ENCODE measurements at places on chromosomes 3 and 15. TPM values are rescaled to one million over a fixed set of nuclear protein-coding genes. Genes with fewer than 3 reads are reported as not detected.

The ITGA11 gene
- total RNA-seq: 0.28 TPM

The NT5DC2 gene
- total RNA-seq: 137 TPM

The GHSR gene
- not detected for total RNA-seq

The SLC51A gene
- total RNA-seq: not detected

The CCR4 gene
- 0.10 TPM for total RNA-seq

The ELL3 gene
- 6.8 TPM for total RNA-seq

GRCh38 chr3:135646873-135647272, 318.7 kb upstream of the PPP2R3A start:
- no peak for DNase-seq
- no peak overlapping the region for H3K4me3 ChIP-seq
- no peaks in the 10 kb centered on the region for H3K27me3 ChIP-seq
- H3K4me1 ChIP-seq: no peaks in the 10 kb centered on the region
- H3K36me3 ChIP-seq: no peaks in the 10 kb centered on the region

GRCh38 chr3:51380601-51381332, 4.3 kb upstream of the MANF start:
- H3K36me3 ChIP-seq: no peaks in the 10 kb centered on the region
- no peaks in the 10 kb centered on the region for H3K27me3 ChIP-seq
- peaks cover 3% of the 10 kb centered on the region for H3K4me1 ChIP-seq
- H3K27ac ChIP-seq: no peak overlapping the region
- DNase-seq: no peak
- H3K4me3 ChIP-seq: no peak overlapping the region

DNA sequence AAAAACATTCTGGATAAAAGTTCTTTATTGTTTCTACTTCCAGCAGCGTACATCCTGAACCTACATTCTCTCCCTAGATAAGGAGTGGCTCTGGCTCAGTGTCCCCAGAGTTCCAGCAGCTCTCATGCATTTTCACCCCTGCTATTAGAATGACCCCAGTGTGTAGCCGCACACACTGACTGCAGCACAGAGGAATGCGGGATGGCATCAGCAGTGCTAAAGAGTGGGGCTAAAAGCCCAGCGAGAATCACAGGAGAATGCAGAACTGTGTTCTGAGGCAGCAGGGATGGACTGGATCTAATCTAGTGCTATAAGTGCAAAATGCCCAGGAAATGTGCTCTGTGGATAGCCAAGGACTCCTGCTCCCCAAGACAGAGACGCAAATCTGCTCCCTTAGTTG, 66.4 kb upstream of the TJP1 start:
- no peak for DNase-seq
- no peaks in the 10 kb centered on the region for H3K36me3 ChIP-seq
- no peak overlapping the region for H3K4me3 ChIP-seq
- no peaks in the 10 kb centered on the region for H3K27me3 ChIP-seq

- H3K27me3 ChIP-seq: no peaks in the 10 kb centered on the region
- H3K4me1 ChIP-seq: peaks cover 20% of the 10 kb centered on the region
- H3K27ac ChIP-seq: peak within 1 kb of the TSS; percentile 86
- no peak for DNase-seq
- H3K4me3 ChIP-seq: peak within 1 kb of the TSS; percentile 86
Measured at GRCh38 chr3:51670823-51671733, at the start of gene TEX264. TSS of gene TEX264 (plus strand) at chr3:51671252. CDS start at chr3:51674305, 3,053 bp downstream.

- no peaks in the 10 kb centered on the region for H3K36me3 ChIP-seq
- no peaks in the 10 kb centered on the region for H3K4me1 ChIP-seq
- H3K27ac ChIP-seq: no peak overlapping the region
- no peak for DNase-seq
- H3K4me3 ChIP-seq: no peak overlapping the region
Measured at GRCh38 chr3:168342946-168343850, 247.5 kb upstream of the GOLIM4 start.

DNA sequence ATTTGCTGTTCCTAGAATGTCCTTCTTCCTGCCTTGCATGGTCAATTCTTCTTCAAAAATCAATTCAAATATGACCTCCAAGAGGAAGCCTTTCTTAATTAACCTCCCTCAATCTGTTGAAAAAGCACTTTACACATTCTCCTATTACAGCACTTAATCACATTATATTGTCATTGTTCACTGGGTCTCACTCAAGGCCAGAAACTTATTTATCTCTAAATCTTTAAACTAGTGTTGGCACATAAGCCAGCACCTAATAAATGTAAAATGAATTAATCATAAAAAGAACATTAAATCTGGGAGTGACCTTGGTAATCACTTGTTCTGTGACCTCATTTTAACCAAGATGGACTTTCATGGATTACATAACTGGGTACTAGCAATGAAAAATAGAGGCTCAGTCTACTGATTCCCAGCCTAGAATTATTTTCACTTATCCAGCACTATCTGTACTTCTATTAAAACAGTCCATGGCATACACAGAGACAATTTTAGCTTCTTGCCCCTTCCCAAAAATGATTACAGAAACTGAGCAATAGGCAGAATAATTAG, 22.1 kb downstream of the MSL2 start:
- peaks cover 12% of the 10 kb centered on the region for H3K4me1 ChIP-seq
- no peak overlapping the region for H3K27ac ChIP-seq
- H3K27me3 ChIP-seq: no peaks in the 10 kb centered on the region
- no peaks in the 10 kb centered on the region for H3K36me3 ChIP-seq

DNA sequence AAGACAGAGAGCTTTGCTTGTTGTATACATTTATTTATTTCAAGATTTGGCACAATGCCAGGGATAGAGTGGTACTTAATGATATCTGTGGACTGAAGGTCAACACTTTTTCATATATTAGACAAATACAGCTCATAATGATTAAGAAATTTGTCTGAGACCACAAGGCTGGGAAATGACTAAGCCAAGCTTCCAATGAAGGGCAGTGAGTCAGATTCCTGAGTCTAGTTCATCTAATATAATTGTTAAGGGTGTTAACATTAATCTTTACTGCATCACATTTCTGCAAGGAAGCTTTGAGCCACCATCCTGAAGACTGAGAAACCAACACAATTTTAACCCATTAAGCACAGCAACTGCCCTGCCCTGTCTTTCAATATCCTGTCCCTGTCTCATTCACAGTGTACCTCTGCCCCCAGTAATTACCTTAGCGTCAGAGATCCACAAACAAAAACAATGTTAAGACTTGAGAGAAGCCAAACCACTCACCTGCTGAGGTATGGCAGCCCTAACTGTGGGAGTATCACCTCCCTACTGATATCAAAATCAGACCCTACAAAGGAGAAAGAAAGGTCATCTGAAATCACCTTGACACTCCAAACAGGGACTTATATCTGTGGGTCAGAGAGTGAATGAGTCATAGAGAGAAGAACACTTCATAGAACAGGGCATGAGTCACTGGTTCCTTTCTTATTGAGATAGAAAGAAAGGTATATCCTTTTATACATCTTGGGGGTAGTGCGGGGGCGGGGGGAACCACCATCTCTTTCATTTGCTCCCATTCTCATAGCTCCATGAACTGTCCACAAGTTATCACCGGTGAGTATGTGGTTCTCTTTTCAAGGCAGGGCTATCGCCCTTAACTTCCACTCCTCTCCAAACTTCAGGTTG, 74.7 kb downstream of the MAGI1 start:
- H3K4me1 ChIP-seq: peaks cover 4% of the 10 kb centered on the region
- H3K4me3 ChIP-seq: no peak overlapping the region
- no peaks in the 10 kb centered on the region for H3K36me3 ChIP-seq
- H3K27ac ChIP-seq: no peak overlapping the region
- DNase-seq: peak; percentile 64

DNA sequence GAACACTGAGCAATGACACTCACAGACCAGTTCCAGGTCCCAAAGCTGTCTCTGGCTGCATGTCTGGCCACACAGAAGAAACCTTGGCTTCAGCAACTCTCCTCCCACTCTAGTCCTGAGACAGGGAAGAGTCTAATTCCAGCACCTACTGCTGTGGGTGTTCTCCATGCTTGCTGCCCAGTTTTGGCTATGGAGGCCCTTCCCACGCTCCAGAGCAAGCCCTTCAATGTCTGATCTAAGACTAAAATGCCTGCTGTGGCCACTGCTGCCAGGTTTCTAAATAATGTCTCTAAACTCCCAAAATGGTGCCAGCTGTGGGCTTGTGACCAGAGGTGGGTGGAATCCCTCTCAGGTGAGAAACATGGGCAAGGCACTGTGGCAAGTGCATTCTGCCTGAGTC, 531.3 kb downstream of the GRM7 start:
- no peaks in the 10 kb centered on the region for H3K36me3 ChIP-seq
- H3K27me3 ChIP-seq: no peaks in the 10 kb centered on the region
- H3K4me3 ChIP-seq: no peak overlapping the region
- H3K4me1 ChIP-seq: no peaks in the 10 kb centered on the region

- H3K4me1 ChIP-seq: peaks cover 11% of the 10 kb centered on the region
- H3K4me3 ChIP-seq: no peak overlapping the region
- H3K27me3 ChIP-seq: no peaks in the 10 kb centered on the region
- no peaks in the 10 kb centered on the region for H3K36me3 ChIP-seq
Measured at GRCh38 chr3:160395297-160395696, 3.7 kb downstream of the IFT80 start.

DNA sequence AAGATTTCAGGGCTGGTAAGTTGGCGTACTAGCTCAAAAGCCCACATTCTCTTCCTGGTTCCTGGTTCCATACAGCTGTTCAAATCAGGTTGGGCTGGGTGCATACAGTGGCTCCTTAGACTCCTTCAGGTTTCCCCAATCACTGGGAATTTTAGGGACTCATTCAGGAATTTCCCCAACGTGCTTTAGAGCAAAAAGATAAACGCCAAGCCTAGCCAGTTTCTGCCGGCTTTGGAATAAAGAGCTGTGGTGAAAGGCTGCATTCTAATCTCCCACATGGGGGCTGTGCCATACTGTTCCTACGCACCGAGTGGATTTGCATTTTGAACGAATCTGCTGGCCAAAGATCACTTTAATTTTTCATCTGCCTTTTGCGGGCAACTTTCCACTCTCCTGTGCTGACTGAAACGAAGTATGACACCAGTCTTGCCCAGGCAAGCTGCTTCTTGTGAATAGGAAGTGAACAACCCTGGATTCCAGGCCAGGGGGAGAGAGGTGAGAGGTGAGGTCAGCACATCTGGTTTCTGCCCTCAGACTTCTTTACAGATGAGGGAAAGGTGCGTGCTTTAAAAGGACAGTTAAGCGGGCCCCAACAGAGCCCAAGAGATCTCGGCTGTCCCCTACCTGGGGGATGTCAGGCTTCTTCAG, 184.2 kb upstream of the PDZRN3 start:
- no peaks in the 10 kb centered on the region for H3K36me3 ChIP-seq
- H3K27me3 ChIP-seq: no peaks in the 10 kb centered on the region
- no peak for DNase-seq

DNA sequence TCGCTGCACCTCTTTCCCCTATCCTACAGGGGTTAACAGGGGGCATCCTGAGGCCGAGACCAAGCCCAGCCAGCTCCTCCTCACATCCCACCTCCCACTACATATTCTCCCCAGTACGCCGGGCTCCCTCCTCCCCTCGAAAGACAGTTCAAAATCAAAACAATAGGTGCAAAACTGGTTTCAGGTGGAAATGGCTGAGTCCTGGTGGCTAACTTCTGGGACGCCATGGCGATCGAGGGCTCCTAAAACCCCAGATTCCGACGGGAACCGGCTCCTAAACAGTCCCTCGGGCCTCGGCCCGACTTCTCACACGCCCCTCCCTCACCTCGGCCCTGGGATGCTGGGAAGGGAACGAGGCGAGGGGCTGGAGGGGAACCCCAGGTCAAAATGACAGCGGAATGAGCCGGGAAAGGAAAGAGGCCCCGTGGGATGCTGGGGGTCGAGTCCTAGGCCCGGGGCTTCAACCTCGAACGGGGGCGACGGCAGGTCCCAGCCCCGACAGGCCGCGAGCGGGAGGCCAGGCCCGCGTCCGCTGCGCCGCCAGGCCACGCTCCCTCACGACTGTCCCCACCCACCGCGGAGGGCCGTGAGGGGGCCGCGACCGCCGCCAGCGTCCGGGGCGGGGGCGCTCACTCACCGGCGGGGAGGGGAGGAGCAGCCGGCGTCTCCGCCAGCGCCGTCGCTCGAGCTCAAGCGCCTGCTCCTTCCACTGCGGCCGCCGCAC, 492 bp downstream of the TMCC1 start:
- DNase-seq: no peak
- H3K4me3 ChIP-seq: peak overlapping the region; percentile 75
- H3K27me3 ChIP-seq: no peaks in the 10 kb centered on the region
- H3K4me1 ChIP-seq: peaks cover 45% of the 10 kb centered on the region

DNA sequence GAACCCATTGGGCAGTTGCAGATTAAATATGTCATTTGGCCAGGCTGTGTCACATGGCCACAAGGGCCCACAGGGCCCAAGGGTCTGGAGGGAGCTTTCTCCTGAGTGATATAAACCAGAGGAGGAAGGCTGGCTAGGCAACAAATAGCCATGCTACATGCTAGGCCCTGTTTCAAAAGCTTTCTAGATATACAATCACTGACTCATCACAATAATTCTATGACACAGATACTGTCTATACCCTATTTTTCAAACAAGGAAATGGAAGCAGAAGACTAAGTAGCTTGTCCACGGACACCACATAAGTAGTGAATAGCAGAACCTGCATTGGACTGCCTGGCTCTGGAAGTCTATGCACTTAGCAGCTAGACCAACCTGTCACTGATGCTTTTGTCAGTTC, 625.4 kb downstream of the NTRK3 start:
- no peaks in the 10 kb centered on the region for H3K27me3 ChIP-seq
- H3K4me1 ChIP-seq: no peaks in the 10 kb centered on the region
- no peak overlapping the region for H3K4me3 ChIP-seq
- DNase-seq: no peak
- no peaks in the 10 kb centered on the region for H3K36me3 ChIP-seq

DNA sequence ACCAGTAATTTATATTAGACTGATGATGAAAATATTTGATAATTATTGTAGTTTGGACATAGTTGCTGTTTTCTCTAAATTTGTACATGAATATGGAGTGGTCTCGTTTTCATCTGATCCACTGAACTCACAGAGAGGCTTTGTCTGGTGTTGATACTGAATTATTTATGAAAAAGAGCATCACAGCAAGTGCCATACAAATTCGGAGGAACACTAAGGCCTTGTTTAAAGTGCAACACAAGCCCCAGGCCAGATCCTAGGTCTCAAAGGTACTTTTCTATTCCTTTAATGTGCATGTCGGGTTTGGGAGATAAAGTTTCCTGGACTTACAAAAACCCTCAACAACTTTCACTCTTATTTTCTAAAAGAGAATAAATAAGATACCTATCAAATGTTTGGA, 796.8 kb upstream of the EPHA6 start:
- no peak overlapping the region for H3K27ac ChIP-seq
- H3K27me3 ChIP-seq: no peaks in the 10 kb centered on the region
- no peaks in the 10 kb centered on the region for H3K36me3 ChIP-seq

- DNase-seq: peak; percentile 68
- H3K36me3 ChIP-seq: peaks cover 7% of the 10 kb centered on the region
- H3K27ac ChIP-seq: no peak overlapping the region
Measured at GRCh38 chr3:185659942-185660921, 74.1 kb downstream of the SENP2 start.

Data from Panc1 (cell line).